Renal cortical epithelial cell (primary cell): ENCODE measurements at places on chromosomes 4 and X.
A peak's percentile ranks its signal among the peaks of the same experiment; 100 is the strongest.

GRCh38 chr4:115187136-115187535, 73.7 kb upstream of the NDST4 start:
- peak; percentile 3 for DNase-seq

GRCh38 chr4:29002151-29002550, 1718.0 kb upstream of the PCDH7 start:
- no peak for DNase-seq

DNA sequence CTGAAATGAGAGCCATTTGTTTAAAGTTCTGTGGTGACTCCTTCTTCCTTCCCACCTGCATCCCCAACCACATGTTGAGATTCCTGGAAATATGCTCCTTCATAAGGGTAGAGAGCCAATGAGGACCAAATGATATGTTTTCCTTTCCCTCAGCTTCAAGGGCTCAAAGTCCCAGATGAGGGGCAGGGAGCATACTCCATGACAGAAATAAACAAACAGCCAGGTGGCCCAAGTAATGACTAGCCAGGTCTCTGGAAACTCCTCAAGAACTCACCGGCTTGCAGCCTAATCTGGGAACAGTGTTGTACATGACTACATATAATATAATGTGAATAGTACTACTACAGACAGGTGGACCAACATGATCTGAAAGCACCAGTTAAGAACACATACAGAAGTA, 392.3 kb downstream of the PACRGL start:
- no peak for DNase-seq

DNA sequence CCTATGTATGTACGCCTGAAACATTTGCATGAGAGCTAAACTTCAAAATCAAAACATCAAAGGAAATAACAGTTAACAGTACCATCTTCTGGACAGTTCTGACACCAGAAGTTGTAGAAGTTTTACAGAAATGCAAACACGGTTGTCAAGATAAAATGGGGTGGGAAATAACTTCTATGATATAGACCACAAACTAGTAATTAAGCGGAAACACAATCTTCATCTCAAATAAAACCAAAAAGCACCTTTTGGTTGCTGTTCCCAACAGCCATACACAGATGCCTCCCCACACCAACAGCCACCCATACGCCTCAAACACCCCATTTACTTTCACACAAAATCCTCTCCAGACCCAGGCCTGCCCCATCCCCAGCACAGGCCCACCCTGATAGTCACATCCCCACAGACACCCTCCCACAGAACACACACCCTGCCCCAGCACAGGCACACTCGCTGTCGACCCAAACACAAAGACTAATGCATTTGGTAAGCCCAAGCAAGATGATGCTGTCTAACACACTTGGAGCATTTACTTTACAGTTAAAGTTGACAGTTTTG, 64.3 kb downstream of the TAPT1 start:
- peak; percentile 21 for DNase-seq
